ENCODE measurements at places on chromosomes 12 and 14.

DNA sequence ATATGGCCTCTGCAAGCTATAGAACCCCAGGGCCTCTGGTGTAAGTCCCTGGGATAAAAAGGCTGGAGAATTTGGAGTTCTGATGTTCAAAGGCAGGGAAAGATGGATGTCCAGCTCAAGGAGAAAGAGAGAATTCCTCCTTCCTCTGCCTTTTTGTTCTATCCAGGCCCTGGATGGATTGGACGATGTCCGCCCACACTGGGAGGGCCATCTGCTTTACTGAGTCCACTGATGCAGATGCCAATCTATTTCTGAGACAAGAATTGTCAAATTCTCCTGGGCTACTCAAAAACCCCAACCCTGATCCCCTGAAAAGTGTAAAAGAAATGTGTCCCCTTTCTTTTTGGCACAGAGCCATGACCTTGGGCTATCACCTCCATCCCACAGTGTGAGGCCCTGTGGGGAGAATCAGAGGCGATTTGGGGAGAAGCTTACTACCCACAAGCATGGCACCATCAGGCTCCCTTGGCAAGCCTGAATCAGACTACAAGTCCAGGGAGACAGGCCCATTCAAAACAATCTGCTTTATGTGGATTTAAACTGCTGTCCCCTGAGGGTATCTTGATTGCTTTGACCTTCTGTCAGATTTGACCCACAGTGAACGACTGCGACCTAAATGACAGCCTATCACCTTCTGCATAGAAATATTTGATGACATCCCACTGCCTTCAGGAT, 334.0 kb downstream of the NUAK1 start:
- no peak for DNase-seq

GRCh38 chr12:31508436-31509150, 82.3 kb downstream of the DENND5B start:
- DNase-seq, result no peak

- DNase-seq, result no peak
Observed at GRCh38 chr12:1620092-1620491, 8.9 kb upstream of the WNT5B start.

DNA sequence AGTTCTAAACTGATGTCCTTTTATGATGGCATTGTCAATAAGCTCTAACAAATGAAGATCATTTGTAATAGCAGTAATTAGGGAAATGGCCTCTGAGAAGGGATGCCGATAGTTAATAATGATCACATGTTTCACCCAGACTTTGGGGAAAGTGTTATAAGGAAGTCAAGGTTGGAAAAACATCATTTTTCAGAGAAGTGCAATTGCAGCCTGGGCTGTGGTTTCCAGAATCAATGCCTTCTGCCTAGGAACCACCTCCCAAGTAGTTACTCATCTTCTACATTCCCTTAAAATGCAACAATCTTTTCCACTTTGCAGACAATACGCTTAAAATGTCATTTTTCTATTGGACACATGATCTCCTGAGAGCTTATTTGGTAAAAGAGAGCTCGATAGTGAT, 879 bp downstream of the EDDM3A start:
- DNase-seq, result no peak

Data from fibroblast of lung (primary cell).